ENCODE measurements at places on chromosomes 16 and 17.
A peak's percentile ranks its signal among the peaks of the same experiment; 100 is the strongest.

GRCh38 chr16:67388591-67388990 is 4.7 kb downstream of the TPPP3 start:
- DNase-seq, result no peak

- DNase-seq, result no peak
Observed at GRCh38 chr16:8853150-8853549, 15.7 kb downstream of the CARHSP1 start.

DNA sequence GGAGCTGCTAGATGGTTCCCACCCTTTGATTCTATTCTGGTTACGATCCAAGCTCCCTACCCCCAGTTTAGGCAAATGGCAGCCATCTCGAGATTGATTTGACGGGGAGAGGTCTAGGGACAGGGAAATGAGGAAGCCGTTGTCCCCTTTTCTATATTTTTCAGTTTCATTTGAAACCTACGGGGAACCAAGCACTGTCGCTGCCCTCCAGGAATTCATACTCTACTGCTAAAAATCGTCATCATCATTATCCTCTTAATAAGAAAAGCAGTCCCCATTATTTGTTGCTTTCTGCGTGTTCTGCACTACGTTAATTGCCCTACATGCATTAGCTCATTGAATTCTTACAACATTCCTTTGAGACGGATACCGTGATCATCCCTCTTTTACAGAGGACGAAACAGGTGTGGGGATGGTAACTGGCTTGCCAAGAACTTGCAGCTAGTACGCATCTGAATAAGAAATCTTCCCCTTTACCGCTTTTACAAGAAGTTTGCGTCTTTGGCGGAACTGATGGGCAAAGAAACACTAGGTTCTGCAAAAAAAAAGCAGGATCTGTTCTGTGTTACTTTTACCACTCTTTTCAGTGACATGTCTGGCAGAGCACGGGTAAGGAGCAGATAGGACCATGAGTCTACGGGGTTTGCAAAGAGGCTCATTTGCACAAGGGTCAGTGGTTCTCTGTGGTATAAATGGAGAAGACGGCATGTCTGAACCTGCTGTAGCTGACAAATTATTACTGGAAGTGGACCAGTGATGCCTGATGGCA is 1.1 kb downstream of the CCP110 start:
- no peak for DNase-seq

- DNase-seq, result no peak
Observed at GRCh38 chr17:32590974-32591373, 104.2 kb downstream of the CDK5R1 start.

DNA sequence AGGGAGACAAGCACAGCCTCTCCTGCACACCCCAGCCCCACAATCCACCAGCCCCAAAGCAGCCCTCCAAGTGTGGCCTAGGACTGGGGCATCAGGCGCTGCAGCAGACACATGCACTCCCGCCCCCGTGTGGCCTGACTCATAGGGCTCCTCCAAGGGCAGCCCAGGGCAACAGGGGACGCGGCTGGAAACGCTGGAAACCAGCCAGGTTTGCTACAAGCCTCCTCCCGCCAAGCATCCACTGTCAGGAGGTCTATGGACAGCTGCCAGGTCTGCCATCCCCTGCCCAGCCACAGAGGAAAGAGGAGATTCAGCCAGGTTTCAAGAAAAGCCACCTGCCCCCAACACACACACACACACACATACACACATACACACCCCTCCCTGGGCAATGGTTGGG is 25.8 kb downstream of the SRCIN1 start:
- peak; percentile 61 for DNase-seq

DNA sequence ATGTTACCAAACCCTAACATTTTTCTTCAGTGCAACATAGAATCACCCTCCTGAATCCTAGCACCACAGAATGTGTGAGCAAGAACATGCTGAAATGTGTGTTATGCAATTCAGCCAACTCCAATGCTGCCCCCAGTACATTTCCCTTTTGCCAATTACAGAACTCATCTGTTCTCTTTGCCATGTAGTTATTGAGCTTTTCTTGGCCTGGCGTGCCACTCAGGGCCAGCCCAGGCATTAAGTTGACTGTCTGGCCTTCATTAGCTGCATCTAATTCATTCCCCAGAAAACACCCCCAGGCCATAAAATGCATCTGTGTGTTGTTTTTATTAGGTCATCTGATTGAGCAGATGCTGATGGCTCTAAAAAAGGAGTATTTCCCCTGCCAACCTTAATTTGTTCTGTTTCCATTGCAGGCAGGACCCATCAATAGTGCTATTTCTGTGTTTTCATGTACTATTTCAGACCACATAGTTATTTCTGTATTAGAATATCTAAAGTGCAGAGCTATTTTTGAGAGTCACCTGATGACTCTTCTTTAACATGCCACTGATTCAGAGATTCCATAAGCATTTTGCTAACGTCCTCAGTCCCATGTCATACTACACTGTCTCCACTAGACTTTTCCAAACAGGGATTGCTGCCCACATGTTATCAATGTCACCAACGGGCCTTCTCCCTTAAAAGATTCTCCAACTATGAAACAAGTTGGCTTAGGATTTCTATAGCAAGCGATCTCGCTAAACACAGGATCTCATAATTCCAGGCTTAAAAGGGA is 969.7 kb downstream of the CDH11 start:
- DNase-seq, result no peak

GRCh38 chr17:69287168-69287567 is 39.8 kb downstream of the ABCA5 start:
- DNase-seq, result no peak

Measured in ACHN (cell line).